Large intestine (tissue), 12 donors: ENCODE measurements at places on chromosomes 6 and 20.

GRCh38 chr6:22145823-22146677 is 150.8 kb downstream of the PRL start:
- peak; percentile 55 for DNase-seq

- no peak for DNase-seq
These were observed 244.4 kb upstream of the HSF2 start for GRCh38 chr6:122154912-122155575.

DNA sequence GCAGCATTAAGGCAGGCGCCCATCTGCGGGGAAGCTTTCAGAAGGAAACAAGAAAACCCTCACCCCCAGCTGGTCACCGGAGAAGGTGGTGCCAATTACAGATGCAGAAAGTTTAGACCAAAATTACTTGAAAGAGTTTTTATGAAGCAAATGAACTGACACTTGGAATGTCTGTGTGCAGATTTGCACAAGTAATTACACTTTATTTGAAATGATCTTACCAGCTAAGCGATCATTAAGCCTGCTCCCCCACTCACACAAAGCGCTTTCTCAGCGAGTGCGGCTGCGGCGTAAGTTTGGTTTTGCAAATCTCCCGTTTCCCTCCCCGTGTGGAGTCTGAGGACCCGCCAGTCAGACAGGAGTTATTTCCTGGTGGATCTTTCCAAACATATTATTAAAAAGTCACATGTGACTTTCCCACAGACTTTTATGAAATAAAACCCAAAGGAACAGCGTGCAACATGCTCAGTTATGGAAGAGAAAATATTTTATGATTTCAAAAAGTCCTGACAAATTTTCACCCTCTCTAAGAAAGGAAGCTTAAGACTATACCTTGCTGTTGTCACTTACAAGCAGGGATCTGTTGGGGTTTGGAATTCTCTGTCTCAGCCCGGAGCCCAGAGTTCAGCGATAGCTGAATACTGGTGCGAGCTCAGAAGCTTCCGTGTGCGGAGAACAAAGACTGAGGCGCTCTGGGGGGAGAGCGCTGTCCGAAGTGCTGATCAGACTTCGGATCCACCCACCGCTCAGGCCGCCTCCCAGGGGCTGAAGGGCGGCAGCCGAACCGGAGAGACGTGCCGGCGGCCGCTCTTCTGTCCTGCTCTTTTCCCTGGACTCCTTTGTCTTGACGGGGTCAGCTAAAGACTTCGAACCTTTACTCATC is 2.7 kb upstream of the MYT1 start:
- peak; percentile 66 for DNase-seq

GRCh38 chr6:26570027-26570809 is 26.5 kb upstream of the ABT1 start:
- no peak for DNase-seq

DNA sequence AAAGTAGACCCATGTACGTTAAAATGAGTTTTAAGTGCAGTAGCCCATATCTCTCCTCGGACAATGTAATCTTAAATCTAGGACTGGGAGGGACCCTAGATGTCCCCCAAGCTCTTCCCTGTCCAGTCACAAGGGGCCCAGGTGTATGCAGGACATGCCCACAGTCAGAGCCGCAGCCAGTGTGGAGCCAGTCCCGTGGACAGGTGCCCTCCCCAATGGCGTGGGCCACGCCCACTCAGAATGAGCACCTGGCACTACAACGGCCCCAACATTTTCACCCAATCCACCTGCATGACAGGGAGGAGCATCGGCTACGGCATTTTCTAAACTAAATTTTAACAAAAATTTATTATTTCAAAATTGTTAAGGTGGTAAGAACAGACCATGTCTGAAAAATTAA is 53.2 kb downstream of the WDR27 start:
- DNase-seq = no peak

DNA sequence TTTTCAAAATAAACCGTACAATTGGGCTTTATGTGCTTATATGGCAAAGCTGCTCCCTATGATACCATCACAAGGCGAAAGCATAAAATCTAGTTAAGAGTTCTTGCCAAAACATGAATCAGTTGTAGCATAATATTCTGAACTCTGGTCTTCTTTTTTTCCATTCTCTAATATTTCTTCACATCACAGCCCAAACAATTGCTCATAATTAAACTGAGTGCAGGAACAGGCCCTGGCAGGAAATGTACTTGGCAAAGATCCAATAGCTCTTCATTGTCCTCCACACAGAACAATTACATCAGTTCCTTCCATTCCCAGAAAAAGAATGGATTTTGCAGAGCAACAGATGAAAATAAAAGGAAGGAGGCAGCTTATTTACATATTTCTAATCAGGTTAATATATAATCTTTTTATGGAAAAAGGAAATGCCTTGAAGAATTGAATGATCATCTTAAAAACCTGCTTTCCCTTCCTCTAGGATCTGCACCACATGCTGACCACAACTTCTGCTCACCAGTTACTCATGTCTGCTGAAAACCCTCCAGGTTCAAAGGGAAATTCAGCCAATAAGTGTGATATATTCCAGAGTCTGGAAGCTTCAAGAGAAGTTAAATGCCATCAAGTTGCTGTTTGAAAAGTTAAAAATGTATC is 123.3 kb upstream of the COL21A1 start:
- peak; percentile 46 for DNase-seq

- no peak for DNase-seq
These were observed 203.9 kb downstream of the ZNF217 start for GRCh38 chr20:53389516-53390300.
